Stimulated activated CD4-positive, alpha-beta T cell treated with anti-CD3 and anti-CD28 coated beads, Interleukin-1b, Interleukin-23, amount 100 ng/mL, for 1 hour (primary cell): ENCODE measurements at places on chromosomes 16 and 17.

DNA sequence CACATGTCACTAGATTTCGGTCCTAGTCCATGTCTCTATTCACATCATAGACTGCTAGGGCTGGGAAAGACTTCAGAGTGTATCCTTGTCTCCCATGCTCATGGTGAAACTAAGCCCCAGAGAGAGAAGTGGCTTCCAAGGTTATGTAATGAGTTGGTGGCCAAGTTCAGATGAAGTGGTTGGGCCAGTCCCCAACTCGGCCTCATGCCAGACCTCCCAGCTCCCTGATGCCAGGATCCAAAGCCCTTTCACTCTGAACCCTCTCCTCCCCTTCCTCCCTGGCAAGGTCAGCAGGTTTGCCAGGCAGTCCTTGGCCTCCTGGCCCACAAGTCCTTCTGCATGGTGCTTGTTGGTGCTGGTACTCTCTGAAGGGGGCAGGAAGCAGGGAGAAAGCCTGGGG lies 189.7 kb downstream of the AXIN2 start:
- DNase-seq = no peak

DNA sequence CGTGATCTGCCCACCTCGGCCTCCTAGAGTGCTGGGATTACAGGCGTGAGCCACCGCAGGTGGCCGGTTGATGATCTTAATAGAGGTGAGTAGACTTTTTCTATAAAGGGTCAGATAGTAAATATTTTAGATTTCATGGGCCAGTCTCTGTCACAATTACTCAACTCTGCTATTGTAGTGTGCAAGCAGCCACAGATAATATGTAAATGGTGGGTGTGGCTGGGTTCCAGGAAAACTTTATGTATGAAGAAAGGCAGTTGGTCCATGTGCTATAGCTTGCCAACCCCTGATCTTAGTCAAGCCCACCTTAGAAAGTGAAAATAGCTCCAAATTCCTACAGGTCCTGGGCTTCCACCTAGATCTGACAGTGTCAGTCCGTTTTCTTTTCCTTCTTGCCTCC lies 94.9 kb upstream of the PMFBP1 start:
- no peak for DNase-seq

DNA sequence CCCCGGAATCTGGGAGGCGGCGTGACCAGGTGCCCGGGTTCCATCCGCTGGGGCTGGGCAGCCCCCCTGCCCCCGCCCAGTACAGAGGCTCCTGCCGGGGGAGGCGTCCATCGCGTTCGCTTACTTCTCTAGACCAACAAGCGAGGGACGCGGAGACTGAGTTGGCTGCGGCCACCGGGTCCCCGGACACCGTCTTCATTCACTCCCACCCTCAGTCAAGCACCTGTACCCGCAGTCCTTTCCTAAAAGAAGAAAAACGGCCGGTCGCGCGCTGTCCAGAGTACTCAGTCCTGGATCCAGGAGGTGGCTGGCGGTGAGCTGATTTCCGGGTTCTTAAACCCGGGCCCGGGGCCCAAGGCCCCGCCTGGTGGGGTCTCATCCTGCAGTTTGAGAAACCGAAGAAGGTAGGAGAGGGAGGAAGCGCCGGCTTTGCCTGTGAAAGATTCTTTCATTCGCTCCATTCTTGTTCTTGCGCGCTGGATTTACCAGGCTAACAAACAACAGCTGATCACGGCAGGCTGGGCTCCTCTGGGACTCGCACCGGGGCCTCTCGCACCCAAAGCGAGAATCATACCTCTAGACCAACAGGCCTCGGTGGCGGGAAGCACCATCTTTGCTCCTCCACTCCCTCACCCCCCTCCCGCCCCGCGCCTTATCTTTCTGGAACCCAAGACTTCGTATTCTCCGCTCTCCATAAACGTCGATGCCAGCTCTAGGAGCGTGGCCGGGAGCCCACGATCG lies 17.4 kb upstream of the OR1F1 start:
- DNase-seq = no peak

GRCh38 chr17:30586818-30587595 lies 109.8 kb downstream of the GOSR1 start:
- no peak for DNase-seq

DNA sequence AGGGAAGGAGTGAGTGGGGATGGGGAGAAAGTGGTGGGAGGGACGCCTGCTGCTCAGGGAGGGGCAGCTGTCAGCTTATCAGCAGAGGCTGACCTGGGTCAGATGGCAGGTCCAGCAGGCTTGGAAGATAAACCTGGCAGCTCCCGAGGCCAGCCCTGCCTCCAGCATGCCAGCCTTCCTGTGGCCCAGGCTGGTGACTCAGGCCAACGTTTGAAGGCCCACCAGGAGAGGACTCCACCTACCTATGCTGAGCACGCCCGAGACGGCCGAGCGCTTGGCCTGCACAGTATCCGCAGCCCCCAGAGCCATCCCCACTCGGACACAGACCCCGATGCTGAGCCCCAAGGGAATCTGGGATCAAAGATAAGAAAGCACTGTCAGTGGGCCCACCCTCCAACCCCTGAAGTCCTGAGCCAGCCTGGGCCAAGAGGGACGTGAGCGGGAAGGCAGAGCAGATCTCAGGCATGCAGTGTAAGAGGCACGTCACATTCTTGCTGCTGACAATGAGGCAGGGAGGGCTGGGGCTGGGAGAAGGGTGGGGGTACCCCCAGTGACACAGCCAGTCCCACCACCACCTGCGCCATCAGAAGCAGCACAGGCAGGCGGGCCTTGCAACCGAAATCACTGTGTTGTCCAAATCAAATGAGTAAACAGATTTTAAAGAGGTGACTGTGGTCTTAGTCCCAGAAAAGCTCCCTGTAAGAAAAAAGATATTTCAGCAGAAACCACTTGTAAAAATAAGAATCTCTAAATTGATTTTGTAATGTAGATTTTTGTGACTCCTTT lies 12.4 kb downstream of the SLC47A2 start:
- no peak for DNase-seq

GRCh38 chr16:2511128-2511800 lies 2.5 kb upstream of the ATP6V0C start:
- DNase-seq = no peak
